ENCODE measurements at places on chromosomes 16 and 17.
A peak's percentile ranks its signal among the peaks of the same experiment; 100 is the strongest.

DNA sequence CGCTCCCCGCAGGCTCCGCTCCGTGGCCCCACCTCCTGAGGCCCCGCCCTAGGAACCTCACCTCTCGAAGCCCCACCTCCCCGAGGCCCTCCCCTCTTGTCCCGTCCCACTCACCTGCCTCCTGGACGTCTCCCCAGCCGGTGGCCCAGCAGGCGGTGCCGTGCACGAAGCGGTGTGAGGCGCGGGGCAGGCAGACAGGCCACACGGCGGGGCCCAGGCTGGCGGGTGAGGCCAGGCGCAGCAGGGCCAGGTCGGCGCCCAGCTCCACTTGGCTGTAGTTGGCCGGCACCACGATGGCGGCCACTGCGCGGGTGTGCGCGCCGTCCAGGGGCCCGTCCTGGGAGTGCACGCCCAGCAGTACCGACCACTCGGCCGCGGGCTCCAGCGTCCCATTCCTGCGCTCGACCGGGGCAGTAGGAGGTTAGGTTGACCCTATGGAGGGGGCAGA is 1.6 kb downstream of the PRSS36 start:
- no peak overlapping the region for H3K4me3 ChIP-seq
- H3K27me3 ChIP-seq = no peaks in the 10 kb centered on the region
- no peak for DNase-seq
- H3K27ac ChIP-seq = no peak overlapping the region
- no peaks in the 10 kb centered on the region for H3K4me1 ChIP-seq
- no peaks in the 10 kb centered on the region for H3K36me3 ChIP-seq

DNA sequence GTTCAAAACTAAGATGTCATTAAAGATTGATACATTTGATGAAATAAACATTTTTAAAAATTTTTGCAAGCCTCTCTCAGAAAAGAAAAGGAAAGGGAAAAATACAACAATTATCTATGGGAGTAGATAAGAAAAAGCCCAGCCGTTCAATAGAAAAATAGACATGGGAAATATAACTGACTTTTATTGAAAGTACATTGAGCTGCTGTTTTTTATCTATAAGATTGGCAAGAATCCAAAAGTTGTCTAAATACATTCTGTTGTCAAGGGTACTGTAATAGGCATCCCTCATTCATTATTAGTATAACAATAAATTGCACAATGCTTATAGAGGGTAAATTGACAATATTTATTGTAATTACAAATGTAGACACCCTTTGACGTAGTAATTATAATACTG is 38.4 kb upstream of the IRX6 start:
- H3K27ac ChIP-seq = no peak overlapping the region
- H3K4me1 ChIP-seq = no peaks in the 10 kb centered on the region
- H3K4me3 ChIP-seq = no peak overlapping the region
- no peak for DNase-seq
- no peaks in the 10 kb centered on the region for H3K27me3 ChIP-seq

DNA sequence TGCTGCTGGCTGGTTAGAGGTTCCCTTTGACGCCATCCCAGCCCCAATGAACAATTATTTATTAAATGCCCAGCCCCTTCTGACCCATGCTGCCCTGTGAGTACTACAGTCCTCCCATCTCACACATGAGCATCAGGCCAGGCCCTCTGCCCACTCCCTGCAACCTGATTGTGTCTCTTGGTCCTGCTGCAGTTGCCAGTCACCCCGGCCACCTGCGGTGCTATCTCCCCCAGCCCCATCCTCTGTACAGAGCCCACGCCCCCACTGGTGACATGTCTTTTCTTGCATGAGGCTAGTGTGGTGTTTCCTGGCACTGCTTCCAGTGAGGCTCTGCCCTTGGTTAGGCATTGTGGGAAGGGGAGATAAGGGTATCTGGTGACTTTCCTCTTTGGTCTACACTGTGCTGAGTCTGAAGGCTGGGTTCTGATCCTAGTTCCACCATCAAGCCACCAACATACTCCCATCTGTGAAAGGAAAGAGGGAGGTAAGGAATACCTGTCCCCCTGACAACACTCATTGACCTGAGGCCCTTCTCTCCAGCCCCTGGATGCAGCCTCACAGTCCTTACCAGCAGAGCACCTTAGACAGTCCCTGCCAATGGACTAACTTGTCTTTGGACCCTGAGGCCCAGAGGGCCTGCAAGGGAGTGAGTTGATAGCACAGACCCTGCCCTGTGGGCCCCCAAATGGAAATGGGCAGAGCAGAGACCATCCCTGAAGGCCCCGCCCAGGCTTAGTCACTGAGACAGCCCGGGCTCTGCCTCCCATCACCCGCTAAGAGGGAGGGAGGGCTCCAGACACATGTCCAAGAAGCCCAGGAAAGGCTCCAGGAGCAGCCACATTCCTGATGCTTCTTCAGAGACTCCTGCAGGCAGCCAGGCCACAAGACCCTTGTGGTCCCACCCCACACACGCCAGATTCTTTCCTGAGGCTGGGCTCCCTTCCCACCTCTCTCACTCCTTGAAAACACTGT is 11.3 kb downstream of the CX3CL1 start:
- H3K27ac ChIP-seq = no peak overlapping the region
- DNase-seq = no peak
- no peak overlapping the region for H3K4me3 ChIP-seq
- no peaks in the 10 kb centered on the region for H3K4me1 ChIP-seq
- H3K27me3 ChIP-seq = no peaks in the 10 kb centered on the region

DNA sequence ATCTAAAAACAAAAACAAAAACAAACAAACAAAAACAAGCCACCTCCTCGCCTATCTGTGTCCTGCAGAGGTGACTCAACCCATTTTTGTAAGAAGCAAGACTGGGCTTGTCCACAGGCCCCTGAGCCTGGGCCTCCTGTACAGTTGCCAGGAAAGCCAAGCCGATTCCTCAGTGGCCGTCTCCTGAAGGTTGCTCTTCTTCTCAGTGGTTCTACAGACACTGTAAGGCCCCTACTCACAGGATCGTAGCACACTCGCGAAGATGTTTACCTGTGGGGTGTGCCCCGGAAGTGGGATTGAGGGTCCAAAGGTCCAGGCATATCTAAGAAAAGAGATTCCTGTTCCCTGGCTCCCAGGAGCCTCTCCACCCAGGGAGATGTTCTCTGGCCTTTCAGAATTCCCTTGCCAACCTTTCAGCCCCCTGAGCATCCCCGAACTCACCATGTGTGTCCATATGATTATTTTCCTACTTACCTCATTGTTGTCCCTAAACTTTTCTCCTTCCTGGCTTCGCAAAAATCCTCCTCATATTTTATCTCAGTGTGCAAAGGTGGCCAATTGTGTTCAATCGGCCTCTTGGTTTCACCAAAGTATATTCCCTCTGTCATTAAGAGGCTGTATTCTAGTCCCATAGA is 7.5 kb upstream of the CES3 start:
- H3K27me3 ChIP-seq = no peaks in the 10 kb centered on the region
- no peak overlapping the region for H3K4me3 ChIP-seq
- H3K27ac ChIP-seq = no peak overlapping the region
- no peak for DNase-seq
- no peaks in the 10 kb centered on the region for H3K36me3 ChIP-seq

DNA sequence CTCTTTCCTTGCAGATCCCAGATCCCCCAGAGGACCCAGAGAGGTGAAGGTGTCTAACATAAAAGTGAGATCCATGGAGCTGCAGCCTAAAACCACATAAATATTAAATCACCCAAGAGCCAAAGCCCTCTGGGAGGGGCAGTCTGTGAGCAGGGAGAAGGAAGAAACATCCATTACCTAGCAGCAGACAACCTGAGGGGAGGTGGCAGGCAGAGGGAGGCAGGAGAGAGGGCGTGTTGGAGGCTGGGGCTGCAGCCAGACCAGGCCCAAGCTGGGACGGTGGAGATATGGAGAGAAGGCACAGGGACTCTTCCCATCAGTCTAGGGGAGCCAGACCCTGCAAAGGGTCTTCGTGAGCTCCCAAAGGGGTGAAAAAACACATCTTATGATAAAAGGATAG is 101.1 kb downstream of the SHISA6 start:
- H3K4me1 ChIP-seq = no peaks in the 10 kb centered on the region
- DNase-seq = no peak
- no peaks in the 10 kb centered on the region for H3K27me3 ChIP-seq
- H3K36me3 ChIP-seq = no peaks in the 10 kb centered on the region

- no peaks in the 10 kb centered on the region for H3K36me3 ChIP-seq
- no peak overlapping the region for H3K4me3 ChIP-seq
- peaks cover 37% of the 10 kb centered on the region for H3K4me1 ChIP-seq
- peak; percentile 89 for DNase-seq
- H3K27me3 ChIP-seq = no peaks in the 10 kb centered on the region
Measured at GRCh38 chr16:75262104-75262799, 10.8 kb upstream of the BCAR1 start.

DNA sequence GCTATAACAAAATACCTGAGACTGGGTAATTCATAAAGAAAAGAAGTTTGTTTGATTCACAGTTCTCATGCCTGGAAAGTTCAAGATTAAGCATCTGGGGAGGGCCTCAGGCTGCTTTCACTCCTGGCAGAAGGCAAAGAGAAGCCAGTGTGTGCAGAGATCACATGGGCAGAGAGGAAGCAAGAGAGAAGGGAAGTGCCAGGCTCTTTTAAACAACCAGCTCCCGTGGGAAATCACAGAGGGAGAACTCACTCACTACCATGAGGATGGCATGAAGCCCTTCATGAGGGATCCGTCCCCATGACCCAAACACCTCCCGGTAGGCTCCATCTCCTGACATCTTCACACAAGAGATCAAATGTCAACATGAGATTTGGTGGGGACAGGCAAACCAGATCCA is 501.6 kb downstream of the MAF start:
- no peak overlapping the region for H3K27ac ChIP-seq
- H3K4me3 ChIP-seq = no peak overlapping the region
- H3K4me1 ChIP-seq = no peaks in the 10 kb centered on the region
- DNase-seq = no peak

DNA sequence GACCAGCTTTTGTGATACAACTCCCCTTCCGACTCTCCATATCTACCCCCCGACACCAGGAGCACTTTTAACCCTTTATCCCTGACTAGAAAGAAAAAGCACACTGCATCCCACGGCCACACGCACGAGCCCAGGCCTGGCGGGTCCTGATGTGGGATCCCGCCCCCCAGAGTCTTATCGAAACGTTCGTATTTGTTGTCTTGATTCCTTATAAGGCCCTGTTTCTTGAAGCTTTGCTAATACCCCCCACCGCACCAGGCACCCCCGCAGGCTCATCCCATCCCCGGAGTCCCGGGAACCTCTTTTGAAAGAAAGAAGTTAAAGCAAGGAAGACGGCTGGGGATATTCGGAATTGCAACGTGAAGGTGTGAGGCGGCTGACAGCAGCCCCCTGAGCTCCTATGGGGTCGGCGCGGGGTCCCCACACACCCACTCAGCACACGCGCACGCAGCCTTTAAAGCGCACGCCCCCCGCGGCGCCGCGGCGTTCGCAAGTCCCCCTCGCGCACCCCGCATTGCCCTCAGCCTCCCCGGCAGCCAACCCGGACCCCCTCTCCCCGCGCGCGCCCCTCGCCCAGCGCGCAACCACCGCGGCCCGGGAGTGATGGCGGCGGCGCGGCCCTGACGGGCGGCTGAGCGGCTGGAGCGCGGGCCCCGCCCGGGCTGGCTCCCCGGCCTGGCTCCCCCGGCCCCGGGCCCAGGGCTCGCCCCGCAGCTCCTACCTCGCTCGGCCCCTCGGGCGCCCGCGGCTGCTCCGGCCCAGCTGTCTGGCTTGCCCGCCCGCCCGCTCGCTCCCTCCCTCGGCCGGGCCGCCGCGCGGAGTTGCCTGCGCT is 448 bp downstream of the STAT5B start:
- H3K27me3 ChIP-seq = no peaks in the 10 kb centered on the region
- H3K36me3 ChIP-seq = no peaks in the 10 kb centered on the region
- peak overlapping the region; percentile 79 for H3K27ac ChIP-seq
- no peaks in the 10 kb centered on the region for H3K4me1 ChIP-seq
- DNase-seq = no peak

DNA sequence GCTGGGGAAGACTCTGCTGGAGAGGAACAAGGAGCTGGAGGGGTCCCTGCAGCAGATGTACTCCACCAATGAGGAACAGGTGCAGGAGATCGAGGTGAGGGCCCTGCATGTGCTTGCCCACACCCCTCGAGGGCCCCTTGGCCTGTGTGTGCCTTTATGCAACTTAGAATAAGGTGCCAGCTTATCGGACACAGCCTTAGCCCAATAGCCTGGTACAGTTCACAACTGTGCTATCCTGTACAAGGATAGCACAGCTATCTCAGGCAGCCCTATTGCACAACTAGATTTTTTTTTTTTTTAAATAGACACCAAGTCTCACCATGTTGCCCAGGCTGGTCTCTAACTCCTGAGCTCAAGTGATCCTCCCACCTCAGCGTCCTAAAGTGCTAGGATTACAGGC is 12.1 kb downstream of the CDR2L start:
- no peaks in the 10 kb centered on the region for H3K27me3 ChIP-seq
- H3K4me3 ChIP-seq = no peak overlapping the region
- no peaks in the 10 kb centered on the region for H3K4me1 ChIP-seq
- H3K27ac ChIP-seq = no peak overlapping the region

DNA sequence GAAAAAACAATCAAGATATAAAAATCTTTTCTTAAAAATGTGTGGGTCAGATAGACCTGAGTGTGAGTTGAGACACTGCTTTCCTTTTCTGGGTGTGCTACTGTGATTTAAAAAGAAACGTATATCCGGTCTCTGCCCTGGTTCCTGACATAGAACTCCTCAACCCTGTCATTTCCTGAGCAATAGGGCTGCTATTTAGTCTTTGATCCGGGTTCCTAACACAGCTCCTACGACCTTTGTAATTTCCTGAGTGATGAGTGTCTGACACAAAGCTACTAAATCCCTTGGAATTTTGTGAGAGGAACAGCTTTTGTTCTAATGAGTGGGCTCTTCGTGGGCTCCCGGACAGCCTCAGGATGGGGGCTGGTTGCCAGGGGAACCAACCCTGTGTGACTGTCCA is 93.9 kb upstream of the FA2H start:
- H3K27ac ChIP-seq = no peak overlapping the region
- H3K4me3 ChIP-seq = no peak overlapping the region
- H3K36me3 ChIP-seq = no peaks in the 10 kb centered on the region
- H3K4me1 ChIP-seq = no peaks in the 10 kb centered on the region

DNA sequence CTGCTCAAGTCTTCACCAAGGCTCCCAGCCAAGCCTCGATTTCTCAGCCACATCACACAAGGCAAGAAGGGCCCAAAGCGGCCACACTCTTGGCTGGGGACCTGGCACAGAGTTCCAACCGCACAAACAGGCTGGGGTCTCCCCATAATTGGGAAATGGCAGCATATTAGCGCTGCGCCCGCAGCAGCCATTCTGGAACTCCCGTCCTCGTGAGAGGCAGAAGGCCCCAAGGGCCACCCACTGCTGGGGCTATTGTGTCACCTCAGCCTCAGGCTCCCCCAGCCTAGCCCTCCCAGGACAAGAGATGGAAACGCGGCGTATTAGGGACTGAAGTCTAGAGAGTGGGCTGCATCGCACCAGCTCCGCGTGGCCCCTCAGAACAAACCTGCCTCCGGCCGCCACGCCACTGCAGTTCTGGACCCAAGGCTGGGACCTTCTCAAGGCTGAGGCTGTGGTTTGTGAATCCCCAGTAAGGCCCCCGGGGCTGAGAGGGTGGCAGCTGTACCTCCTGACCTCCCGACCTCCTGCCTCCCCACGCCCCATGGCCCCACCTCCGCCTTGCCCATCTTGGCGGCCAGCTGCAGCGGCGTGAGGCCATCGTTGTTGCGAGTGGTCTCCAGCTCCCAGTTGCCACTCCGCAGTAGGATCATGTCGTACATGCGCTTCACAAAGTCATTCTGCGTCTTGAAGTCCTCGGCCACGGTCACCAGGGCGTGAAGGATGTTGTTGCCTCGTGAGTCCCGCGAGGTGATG is 25.3 kb downstream of the TRPV3 start:
- no peak overlapping the region for H3K27ac ChIP-seq
- no peaks in the 10 kb centered on the region for H3K27me3 ChIP-seq
- DNase-seq = no peak
- no peaks in the 10 kb centered on the region for H3K4me1 ChIP-seq
- H3K4me3 ChIP-seq = no peak overlapping the region
- H3K36me3 ChIP-seq = no peaks in the 10 kb centered on the region

- H3K27ac ChIP-seq = no peak overlapping the region
- peaks cover 15% of the 10 kb centered on the region for H3K36me3 ChIP-seq
- H3K4me3 ChIP-seq = peak overlapping the region; percentile 16
Measured at GRCh38 chr17:38915639-38915995, 9.8 kb upstream of the LASP1NB start.

Data from right lobe of liver (tissue), 6 donors.